CD4-positive, alpha-beta T cell treated with Interleukin-21 for 1 hour (primary cell): ENCODE measurements at places on chromosomes 11 and 22.
A peak's percentile ranks its signal among the peaks of the same experiment; 100 is the strongest.

- peak; percentile 41 for DNase-seq
Measured at GRCh38 chr22:31945443-31945855, 1.1 kb downstream of the YWHAH start.

GRCh38 chr22:22693531-22693884 lies 49.1 kb downstream of the GGTLC2 start:
- no peak for DNase-seq

GRCh38 chr11:387193-387793 lies 6.7 kb upstream of the PKP3 start:
- DNase-seq: no peak

DNA sequence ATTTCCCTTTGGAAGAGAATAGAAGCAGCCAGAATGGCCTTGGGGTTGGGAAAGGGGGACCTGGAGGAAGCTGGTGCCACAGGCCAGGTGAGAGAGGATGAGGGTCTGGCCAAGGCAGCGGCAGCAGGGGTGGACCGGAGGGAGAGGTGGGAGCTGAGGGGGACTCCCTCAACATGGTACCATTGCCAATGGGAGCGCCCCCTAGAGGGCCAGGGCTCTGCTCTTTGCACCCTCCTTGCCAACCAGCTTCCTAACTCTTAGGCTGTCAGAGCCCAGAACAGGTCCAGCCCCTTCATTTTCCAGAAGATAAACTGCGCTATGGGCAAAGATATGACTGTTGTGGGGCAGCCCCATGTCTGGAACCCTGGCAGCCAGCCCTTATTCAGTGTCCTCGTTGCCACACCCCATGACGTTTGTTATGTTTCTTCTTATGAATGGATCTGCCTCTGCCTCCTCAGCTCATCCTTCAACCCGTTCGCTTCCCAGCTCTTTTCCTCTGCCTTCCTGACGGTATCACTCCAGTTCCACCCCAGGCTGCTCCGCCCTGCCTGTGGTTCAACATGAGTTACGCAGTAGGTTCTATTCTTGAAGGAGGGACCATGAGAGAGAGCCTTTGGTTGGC lies 185.2 kb downstream of the GRIK4 start:
- no peak for DNase-seq

DNA sequence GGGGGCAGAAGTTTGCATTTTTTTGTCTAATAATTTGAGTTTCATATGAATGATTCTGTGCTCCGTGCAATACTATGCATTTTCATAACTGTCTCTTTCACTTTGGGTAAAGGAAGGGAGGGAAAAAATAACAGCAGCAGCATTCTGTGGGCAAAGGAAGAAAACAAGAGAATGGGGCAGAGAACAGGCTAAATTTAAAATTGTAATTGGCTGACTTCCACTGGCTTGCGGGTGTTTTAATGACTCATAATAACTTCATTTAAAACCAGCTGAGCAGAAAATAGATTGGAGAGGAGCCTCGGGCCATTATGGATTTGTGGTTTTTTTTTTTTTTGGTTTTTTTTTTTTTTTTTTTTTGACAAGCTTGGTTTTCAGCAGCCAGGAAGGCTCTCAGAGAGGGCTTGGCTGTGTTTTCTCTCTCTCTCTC lies 107.4 kb downstream of the ZBTB16 start:
- peak; percentile 52 for DNase-seq

- DNase-seq: no peak
Measured at GRCh38 chr11:114244726-114245394, 51.3 kb upstream of the NNMT start.

DNA sequence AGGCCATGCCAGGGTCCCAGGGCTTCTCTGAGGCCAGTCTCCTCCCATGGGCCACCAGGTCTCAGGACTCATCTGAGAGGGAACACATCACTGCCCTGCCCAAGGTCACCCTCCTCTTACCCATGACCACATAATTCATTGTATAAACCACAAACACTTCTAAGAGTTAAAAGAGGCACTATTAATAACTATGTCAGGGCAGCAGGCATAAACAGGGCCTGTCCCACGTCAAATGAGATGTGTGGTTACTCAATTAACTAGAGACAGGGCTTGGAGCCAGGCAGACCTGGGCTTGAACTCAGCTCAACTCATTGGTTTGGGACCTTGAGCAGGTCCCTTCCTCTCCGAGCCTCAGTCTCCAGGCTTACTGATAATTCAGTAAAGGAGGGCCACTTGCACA lies 33.1 kb downstream of the ARAP1 start:
- DNase-seq: no peak

GRCh38 chr11:10857459-10857708 lies 469 bp downstream of the ZBED5 start:
- no peak for DNase-seq

- no peak for DNase-seq
Measured at GRCh38 chr11:61918938-61919704, 1.8 kb upstream of the RAB3IL1 start.

DNA sequence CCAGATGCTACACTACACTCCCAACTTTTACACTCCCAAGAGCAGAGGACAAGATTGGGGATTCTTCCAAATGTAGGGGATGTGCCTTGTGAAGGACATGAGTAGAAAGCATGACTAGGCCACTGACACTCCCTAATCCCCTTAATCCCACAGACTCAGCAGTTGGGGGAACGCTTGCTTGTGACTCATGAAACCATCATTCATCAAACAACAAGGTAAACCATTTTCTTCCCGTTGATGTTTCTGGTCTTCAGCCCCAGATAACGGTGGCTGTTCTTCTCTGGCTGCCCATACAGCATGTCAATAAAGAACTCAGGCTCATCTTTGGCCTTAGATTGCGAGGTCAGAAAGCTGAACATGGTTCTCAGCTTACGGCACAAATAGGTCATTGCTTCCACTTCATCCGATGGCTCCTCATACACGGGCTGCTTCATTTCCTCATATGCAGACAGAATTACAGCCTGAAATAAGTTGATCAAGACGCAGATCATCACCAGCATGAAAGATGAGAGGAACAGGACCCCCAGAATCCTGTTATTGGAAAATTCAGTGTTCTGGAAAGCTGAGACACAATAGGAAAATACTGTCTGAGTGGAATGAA lies 6.4 kb upstream of the CDPF1 start:
- DNase-seq: no peak
